Endothelial cell of umbilical vein (primary cell): ENCODE measurements at places on chromosomes 12 and 14. TPM values are rescaled to one million over a fixed set of nuclear protein-coding genes. Genes with fewer than 3 reads are reported as not detected.

DNA sequence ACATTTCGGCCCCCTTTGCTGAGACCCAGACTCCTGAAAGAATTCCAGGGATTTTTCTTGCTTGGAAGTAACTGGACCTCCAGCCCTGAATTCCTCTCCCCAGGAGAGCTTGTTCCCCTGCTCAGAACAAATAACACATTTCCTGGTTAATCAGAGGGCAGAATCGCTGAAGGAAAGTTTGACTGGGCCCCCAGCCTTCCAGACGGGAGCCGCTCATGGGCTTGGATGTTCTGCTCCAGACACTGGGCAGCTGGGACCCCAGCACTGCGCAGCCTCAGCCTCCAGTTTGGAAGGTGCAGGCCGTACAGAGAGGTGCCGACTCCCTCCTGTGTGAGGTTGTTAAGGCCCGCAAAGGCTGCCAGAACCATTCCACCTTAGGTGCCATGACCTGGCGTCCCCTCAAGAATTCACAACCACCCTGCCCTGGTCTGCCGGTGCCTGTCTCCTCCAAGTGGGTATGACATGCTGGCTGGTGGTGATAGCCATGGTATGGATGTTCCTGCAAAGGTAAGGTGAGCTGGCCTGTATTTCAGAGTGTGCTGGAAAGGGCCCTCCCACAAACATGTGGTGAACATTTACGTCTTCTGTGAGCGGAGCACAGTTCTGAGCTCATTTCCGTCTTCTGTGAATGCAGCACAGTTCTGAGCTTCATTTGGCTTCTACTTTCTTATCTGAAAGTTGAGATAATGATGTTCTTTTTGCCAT lies 5.1 kb upstream of the LTBP2 start:
- DNase-seq: peak; percentile 64

DNA sequence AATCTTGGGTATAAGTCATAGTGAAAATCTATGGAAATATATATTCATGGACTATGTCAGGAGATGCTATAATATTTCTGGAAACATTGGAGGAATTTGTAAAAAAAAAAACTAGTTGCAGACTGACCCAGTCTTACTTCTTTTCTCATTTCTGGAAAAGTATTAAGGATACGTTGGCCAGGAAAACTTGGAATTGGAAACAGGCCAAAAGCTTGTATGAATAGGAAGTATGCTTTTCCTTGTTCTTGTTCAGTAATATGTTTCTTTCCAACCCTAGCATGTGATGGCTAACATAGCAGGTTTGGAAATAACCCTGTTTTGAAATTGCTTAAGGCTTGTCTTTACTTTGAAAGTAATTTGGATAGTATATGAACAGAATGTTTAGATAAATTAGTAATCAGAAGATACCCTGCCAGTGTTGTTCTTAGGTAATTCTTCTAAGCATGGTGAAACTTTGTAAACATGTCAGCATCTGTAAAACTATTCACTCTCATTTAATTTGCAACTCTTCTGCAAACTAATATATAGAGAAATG lies 316.2 kb downstream of the NPAS3 start:
- DNase-seq: peak; percentile 44

GRCh38 chr14:65334765-65335410 lies 77.6 kb upstream of the FUT8 start:
- DNase-seq: no peak

DNA sequence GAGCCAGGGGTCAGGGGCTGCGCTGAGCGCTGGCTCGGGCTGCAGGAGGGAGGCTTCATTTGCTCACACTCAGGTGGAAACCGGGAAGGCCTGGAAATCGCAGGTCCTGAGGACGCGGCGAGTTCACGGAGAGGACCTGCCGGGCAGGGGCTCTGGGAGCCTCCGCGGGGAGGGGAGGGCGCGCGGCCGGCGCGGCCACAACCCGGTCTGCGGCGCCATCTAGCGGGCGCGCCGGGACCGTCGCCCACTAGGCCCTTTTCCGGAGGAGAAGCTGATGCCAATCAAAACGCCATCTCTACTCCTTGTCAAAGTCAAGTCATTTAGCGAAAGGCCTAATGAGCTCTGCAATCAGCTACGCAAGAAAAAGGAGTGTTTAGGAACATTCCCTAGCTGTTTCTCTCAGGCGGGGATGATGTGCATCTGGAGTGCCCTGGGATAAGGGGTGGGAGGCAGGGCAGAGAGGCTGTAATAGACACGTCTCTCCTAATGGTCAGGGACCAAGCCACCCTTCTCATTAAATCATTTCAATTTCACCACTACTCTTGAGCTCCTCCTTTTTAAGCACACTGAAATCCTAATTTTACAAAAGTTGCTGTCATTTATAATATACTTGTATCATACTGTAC lies 885.8 kb upstream of the TMEM132C start:
- DNase-seq: no peak

DNA sequence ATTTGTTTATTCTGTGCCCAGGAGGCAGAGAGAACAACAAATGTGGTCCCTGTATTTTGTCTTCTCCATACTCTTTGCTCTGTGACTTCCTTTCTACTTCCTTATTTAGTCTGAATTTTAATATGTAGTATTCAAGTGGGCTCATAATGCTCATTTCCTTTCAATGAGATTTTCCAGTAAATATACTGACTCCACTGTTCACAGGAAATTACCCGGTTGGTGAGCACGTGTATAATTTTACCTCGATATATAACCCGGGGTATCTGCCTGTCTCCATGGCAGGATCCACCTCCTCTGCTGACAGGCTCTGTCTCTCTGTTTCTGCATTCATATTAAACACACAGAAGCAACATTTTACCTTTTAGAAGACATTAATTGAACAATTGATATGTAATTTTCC lies 166.0 kb downstream of the SLC38A4 start:
- peak; percentile 86 for DNase-seq

- no peak for DNase-seq
Observed at GRCh38 chr14:104062281-104062680, 23.2 kb upstream of the ASPG start.

DNA sequence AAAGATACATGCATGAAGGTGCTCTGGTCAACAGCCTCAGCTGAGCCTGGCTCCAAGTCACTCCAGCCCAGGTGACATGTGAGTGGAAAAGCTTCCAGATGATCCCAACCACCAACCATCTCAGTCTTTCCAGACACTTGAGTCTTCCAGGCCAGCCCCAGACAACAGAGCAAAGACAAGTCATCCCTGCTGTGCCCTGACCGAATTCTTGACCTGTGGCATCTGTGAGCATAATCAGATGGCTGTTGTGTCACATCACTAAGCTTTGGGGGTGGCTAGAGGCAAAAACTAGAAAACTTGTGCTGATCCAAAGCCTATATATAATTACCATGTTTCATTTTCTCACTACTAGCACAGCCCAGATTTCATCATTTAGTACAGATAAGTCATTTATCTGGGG lies 50.8 kb upstream of the ISM2 start:
- no peak for DNase-seq

- DNase-seq: no peak
Observed at GRCh38 chr12:3326850-3327780, 163.9 kb upstream of the PRMT8 start.

GRCh38 chr14:53399057-53399456 lies 245.9 kb upstream of the DDHD1 start:
- peak; percentile 23 for DNase-seq

DNA sequence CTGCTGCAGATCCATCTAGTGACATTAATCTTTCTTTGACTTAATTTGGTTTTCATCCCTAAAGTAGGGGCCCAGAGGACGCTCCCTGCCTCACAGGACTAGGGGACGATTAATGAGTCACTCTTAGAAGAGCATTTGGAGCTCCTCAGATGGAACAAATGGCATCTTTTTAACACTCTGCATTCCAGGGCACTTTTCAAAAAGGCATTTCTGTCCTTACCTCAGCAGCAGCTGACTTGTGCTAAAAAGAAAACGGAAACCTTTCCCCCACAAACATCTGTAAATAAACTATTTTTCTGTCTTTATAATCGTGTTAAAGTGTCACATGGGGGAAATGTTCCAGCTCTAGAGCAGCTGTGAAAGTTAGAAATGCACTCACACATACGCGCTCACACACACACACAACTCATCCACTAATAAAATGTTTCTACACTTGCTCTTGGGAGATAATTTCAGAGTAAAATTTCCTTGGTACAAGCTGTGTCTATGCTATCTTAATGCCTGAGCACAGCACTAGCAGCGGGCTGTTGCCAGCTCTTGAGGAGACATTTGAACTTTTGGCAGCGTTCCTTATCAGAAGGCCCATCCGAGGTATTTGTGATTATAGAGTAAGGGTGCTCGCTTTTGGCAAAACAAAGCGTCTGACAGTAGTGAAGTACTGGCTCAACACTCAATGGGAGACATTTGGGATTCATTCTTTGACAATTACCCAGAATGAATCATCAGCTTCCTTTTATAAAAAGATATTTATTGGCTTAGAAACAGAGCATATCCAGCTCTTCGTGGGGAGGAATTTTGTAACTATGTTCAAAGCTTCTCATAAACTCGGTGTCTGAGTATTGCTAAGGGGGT lies 141.3 kb downstream of the PLXNC1 start:
- peak; percentile 42 for DNase-seq

GRCh38 chr12:122293081-122293480 lies 26.8 kb upstream of the VPS33A start:
- DNase-seq: no peak

Gene RASSF8
- 9.0 and 11.1 TPM in 2 replicates for polyA plus RNA-seq

Gene STAC3
- polyA plus RNA-seq: 0.08 and 0.36 TPM in 2 replicates

Gene SOAT2
- polyA plus RNA-seq: not detected in 2 replicates

Gene HOXC6
- polyA plus RNA-seq: 0.57 and 0.72 TPM in 2 replicates
